ENCODE measurements at places on chromosomes 6 and 20.

DNA sequence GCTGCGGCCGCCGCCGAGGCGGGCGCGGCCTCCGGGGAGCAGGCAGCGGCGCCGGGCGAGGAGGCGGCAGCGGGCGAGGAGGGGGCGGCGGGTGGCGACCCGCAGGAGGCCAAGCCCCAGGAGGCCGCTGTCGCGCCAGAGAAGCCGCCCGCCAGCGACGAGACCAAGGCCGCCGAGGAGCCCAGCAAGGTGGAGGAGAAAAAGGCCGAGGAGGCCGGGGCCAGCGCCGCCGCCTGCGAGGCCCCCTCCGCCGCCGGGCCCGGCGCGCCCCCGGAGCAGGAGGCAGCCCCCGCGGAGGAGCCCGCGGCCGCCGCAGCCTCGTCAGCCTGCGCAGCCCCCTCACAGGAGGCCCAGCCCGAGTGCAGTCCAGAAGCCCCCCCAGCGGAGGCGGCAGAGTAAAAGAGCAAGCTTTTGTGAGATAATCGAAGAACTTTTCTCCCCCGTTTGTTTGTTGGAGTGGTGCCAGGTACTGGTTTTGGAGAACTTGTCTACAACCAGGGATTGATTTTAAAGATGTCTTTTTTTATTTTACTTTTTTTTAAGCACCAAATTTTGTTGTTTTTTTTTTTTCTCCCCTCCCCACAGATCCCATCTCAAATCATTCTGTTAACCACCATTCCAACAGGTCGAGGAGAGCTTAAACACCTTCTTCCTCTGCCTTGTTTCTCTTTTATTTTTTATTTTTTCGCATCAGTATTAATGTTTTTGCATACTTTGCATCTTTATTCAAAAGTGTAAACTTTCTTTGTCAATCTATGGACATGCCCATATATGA is 3.2 kb downstream of the MARCKS start:
- peak; percentile 36 for DNase-seq

GRCh38 chr6:49918787-49919186 is 45.2 kb downstream of the DEFB114 start:
- no peak for DNase-seq

DNA sequence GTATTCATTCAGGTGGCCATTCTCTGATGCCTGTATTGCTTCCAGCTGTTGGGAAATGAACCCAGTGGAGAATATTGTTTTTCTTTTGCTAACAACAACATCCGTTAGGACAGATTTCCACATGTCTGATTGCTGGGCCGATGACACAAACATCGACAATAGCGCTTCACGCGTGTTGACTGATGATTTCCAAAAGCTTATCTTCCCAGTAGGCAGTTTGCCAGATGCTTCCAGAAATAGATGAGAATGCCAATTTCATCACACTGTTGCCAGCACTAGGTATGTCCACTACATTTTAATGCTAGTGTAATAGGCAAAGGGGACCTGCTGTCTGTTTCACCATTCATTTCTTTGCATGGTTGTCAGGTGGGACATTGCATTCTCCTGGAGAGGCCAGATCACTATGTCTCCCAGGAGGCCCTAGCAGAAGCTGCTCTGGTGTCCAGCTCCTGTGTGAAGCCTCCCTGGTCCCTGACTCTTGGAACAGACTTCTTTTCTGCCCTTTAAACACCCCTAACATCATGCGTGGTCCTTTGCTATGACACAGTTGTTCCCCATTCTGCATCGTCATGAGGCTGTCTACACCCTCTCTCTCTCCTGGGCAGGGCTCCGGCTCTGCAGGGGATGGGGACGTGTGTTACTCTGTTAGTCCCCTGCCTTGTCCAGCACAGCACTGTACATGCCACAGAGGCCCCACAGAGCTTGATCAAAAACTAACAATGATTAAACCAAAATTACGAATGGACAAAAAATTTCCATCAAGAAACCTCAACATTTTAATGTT is 181.6 kb downstream of the CDH26 start:
- no peak for DNase-seq

- no peak for DNase-seq
These were observed 308.9 kb upstream of the THEMIS start for GRCh38 chr6:128209771-128210170.

DNA sequence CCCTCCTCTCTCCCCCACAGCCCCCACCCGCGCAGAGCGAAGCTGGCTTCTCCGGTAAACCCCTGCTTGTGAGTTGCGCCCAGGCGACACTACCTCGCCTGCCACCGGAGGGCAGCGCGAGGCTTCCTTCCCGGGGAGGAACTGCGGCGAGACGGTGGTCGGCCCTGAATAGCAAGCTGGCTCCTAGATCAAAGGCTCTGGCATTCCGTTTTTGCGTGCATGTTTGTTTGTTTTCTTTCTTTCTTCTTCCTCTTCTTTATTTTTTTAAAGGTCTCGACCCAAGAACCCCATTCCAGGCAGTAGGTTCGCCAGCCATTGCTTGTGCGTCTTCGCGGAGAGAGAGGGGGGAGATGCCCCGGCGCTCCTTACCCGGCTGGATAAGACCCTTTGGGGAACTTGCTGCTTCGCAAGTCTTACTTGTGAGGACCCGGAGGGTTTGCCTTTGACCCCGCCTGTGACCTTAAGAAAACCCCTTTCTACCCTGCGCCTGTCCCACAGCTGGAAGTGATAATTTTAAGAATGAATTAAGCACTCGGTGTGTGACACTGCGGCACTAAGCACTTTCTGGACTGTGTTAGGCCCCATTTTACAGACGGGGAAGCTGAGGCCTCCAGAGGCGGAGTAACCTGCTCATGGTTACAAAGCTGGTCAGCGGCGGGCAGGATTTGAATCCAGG is 92.7 kb upstream of the SIRPA start:
- DNase-seq = peak; percentile 88
